ENCODE measurements at places on chromosomes 4 and X.

GRCh38 chr4:157358851-157359250, 138.3 kb downstream of the GRIA2 start:
- DNase-seq, result no peak

DNA sequence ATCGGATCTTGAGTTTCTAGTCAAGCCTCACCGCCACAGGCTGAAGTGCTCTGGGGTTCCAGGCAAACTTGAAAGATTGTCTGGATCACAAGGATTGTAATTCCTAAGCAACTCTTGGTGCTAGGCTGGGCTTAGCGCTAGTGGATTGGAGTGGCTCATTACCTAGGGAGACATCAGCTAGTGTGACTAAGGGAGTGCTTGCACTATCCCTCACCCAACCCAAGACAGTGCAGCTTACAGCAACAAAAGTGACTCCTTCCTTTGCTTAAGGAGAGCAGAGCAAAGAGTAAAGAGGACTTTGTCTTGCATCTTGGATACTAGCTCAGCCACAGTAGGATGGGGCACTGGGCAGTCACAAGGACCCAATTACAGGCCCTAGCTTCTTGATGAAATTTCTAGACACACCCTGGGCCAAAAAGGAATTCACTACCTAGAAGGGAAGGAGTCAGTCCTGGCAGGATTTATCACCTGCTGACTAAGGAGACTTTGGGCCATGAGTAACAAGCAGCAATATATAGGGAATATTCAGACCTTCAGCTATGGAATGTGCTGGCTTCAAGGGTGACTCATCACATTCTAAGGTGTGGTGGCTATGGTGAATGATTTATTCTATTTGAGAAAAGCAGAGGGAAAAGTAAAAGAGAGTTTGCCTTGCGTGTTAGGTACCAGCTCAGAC, 1212.4 kb downstream of the PCDH18 start:
- no peak for DNase-seq

DNA sequence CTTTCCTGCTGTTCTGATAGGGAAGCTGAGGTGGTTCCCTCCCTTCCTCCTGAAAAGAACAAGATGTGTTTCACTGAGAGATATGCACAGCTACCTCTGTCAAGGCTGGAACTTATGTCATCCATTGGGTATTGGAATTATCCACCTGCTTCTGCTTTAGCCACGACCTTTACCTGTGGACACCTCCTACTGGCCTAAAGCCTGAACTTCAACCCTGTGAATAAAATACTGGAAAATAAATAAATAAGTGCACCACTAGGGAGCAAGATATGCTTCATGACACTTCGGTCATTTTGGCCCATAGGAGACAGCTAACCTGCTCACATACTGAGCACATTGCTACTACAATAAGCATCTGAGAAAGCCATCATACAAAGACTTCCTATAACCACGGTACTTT, 419.9 kb upstream of the NWD2 start:
- no peak for DNase-seq

GRCh38 chr4:107792711-107793110, 32.0 kb upstream of the SGMS2 start:
- DNase-seq, result no peak

DNA sequence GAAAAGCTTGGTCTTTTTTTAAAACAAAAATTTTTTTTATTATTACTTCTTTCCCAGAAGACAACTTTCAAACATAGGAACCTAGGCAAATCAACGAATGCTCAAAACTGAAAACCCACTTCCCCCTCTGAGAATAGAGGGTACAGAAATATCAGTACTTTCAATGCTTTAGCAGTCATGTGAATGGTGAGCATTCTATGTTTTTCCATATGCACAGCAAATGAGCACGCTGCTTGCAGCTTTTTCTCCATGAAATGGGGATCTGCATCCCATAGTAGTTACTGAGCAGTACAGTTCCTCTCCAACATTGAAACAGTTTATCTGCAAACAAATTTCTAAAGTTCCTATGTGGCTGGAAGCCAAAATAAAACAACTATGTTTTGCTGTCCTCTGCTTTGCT, 108.4 kb upstream of the BMP2K start:
- DNase-seq, result no peak

- DNase-seq, result no peak
These were observed 131.8 kb downstream of the BMPR1B start for GRCh38 chr4:94889523-94889922.

DNA sequence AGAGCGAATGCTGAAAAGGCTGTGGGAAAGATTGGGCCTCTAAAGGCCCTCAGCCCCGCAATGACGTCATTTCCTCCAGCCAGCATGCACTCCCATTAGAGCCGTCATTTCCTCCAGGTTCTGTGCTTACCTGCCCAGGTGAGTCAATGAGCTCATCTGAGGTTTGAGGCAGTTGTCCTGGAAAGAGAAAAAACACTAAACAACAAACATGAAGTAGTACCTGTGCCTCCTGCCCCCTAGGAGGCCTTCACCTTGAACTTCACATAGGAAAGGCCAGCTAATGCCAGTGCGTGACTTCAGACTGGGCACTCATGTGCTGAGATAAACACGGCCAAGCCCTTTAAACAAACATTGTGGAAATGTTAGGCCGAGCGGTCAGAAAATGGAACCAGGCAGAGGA, 55.9 kb downstream of the FHDC1 start:
- no peak for DNase-seq

- no peak for DNase-seq
These were observed 79.0 kb downstream of the AFAP1 start for GRCh38 chr4:7860600-7861163.

DNA sequence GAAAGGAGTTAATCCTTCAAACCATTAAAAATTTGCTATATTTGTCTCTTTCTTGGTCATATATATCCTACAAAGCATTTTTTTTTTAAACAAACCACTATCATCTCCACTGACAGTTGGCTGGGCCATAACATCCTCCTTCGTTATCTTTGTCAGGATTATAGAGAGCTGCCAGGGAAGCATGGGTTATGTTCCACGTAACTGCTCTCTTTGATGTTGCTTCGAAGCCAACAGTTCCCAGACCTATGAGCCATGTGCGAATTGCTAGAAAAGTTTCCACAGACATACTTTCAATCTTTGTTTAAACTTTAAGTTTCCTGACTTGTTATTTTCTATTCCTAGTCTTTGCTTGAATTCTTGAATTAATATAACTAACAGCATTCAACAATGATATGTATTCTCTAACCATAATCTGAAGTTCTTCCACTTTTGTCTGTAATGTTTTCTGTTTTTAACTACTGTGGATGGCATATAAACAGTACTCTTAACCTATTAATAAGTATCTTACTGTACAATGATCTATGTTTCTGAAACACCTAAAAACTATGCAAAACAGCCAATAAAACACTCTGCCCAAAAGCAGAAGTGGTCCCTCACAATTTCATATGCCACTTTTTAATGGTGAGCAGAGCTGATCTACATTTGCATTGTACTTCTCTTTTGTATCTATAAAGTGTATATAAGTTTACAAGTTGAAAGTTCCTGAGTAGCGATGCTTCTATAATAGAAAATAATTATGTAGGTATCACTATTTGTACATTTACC, 37.9 kb downstream of the EREG start:
- DNase-seq, result no peak
